ENCODE measurements at places on chromosomes 11 and 22.

DNA sequence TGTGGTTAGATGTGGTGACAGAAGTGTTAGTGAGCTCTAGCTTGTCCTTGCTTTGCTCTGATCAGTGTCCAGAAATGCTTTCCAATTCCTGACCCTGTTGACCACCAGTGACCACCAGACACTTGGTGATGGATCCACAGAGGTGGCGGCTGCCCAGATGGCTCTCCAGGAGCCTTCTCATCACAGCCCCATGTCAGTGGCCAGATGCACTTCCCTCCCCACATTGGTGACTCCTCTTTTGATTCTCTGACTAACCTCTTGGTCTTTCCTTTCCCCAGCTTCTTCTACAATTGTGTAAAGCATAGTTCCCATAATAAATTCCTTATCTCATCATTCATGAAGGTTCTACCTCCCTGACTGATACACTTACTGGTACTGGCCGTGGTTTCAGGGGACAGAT, 40.1 kb upstream of the CXCR5 start:
- DNase-seq: no peak

- no peak for DNase-seq
Measured at GRCh38 chr11:60111793-60112192, 23.3 kb downstream of the MS4A2 start.

- no peak for DNase-seq
Measured at GRCh38 chr22:45381348-45381747, 32.1 kb downstream of the SMC1B start.

DNA sequence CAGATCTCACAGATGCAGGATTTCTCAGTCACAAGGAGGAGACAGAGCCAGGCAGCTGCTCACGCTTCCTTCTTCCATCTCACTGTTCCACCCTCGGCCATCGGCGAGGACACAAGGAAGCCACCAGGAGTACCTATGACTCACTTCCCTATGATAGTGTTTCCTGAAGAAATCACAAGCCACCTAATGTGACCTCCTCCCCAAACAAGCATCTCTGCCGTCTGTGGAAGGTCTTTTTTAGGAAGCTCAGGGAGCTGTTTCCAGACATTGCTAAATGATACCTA, 672.7 kb downstream of the TBC1D22A start:
- no peak for DNase-seq

- DNase-seq: no peak
Measured at GRCh38 chr11:118652681-118653181, 26.7 kb downstream of the TREH start.

- no peak for DNase-seq
Measured at GRCh38 chr11:118088531-118088930, 1.8 kb upstream of the SMIM35 start.

DNA sequence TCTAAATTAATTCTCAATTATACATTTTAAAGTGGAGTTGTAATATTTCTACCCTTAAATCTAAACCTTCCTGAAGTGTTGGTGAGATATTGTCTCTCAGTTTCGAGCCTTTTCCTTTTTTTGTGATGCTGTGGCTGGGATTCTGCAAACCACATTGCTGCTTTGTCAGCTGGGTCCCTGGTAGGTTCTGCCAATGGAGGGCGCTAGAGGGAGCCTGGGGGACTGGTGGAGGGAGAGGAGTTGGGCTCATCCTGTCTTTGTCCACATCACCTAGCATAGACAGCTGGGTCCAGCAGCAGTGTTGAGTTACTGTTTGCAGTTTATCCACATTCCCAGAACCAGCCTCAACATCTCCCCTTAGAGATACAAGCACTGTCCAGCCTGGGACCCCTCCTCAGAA, 41.0 kb downstream of the TRAF6 start:
- DNase-seq: no peak

DNA sequence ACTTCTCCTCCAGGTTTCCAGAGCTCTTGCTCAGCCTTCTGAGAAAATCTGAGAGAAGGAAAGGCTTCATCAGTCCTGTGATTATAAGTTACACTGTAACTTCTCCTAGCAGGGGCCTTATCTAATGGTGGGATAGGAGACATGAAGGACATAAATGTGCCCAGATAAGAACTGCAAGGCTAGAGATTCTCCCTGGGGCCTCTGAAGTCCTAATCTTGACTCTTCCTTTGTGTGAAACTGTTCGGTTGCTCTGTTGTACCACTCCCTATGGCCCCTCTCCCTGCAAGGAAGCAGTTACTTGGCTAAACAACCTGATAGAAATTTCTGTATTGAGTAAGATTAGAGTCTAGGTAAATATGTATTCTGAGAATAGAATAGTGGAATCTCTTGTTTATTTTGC, 780.9 kb downstream of the ETS1 start:
- no peak for DNase-seq

- DNase-seq: no peak
Measured at GRCh38 chr11:3947061-3947460, 91.6 kb downstream of the STIM1 start.

- DNase-seq: peak; percentile 8
Measured at GRCh38 chr11:9138612-9139579, 47.5 kb upstream of the SCUBE2 start.

DNA sequence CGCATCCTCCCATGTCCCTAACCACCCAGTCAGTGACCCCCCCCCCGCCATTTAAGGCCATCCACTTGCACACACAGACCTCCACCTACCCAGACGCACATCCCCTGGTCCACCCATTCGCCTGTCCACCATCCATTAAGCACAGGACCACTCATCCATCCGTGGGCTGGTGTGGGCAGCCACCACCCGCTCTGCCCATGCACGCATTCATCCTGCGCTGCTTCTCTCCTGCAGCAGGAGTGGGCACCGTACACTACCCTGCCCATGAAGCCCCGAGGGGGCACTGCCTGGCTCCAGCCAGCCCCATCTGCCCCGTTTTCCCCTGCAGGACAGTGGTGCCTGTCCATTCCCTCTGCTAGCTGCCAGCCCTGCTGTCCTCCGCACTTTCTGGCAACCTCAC, 3.9 kb upstream of the SLC16A8 start:
- DNase-seq: no peak

DNA sequence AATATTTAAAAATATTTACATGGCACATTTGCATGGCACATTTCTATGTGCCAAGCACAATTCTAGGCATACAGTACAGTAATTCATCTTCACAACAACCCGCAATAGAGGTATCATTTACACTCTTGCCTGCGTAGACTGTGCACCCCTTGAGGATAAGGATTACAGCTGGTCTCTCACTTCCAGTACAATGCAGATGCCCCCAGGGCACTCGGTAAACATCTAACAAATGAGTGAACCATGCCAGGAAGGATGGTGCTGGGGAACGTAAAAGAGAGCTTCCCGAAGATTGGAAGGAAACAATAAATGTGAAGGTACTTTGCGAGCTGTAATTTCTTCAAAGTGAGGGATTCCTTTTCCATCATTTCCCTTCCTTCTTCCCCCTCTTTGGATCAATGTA, 1.3 kb downstream of the PRPF19 start:
- DNase-seq: no peak

GRCh38 chr11:43545610-43546009, 134.9 kb upstream of the HSD17B12 start:
- no peak for DNase-seq

DNA sequence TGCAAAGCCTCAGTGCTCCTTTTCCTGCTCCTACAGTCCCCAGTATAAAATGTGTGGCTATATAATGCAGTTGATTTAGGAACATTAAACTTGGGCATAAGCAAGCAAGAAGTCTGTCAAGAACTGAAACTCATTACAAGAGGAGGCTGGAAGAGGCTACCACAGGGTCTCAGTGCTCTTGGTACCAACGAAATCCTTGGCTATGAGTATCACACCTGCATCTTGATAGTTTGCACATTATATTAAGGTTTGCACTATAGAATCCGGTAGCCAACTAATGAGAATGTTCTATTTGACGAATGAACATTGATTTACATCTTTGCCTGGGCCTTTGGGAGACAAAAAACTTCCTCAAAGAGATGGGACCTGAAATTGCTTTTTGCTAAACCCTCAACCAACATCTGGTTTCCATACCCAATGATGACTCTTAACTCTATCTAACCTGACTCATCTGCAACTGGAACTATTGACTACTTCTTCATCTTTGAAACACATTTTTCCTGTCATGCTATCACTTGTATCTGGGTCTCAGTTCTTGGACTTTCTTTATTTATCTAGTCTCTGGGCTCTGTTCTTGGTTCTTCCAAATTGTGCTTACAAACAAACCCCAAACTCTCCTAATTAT, 207.2 kb upstream of the CTSC start:
- no peak for DNase-seq

GRCh38 chr11:67642173-67643120, 2.9 kb upstream of the TBX10 start:
- no peak for DNase-seq

- DNase-seq: no peak
Measured at GRCh38 chr22:50242406-50242949, 2.3 kb downstream of the TUBGCP6 start.

Measured in activated CD4-positive, alpha-beta T cell treated with anti-CD3 and anti-CD28 coated beads, Interleukin-2, amount 50 U/mL, for 24 hours (primary cell).